ENCODE measurements at places on chromosomes 12 and 14.

GRCh38 chr12:92208613-92209121, 63.0 kb upstream of the BTG1 start:
- DNase-seq: no peak

GRCh38 chr12:43733687-43734086, 24.9 kb downstream of the PUS7L start:
- no peak for DNase-seq

DNA sequence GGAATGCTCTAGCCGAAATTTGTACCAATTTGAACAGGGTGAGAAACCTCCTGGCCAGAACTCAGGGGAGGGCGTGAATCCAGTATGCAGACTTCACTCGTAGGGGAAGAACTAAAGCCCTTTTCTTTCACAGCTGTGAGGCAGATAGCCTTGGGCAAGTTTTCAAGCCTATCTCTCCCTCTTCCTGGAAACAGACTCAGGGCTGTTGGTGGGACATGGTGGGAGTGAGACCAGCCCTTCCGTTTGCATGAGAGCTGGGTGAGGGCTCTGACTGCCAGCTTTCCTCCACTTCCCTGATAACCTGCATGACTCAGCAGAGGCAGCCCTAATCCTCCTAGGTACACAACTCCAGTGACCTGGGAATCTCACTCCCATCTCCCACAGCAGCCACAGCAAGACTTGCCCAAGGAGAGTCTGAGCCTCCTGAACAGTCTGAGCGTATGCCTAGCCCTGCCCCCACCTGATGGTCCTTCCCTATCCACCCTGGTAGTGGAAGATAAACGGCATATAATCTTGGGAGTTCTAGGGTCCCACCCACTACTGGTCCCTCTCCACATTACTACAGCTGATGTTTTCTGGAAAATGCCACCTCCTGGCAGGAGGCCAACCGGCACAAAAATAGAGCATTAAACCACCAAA, 170.1 kb upstream of the AMIGO2 start:
- no peak for DNase-seq

DNA sequence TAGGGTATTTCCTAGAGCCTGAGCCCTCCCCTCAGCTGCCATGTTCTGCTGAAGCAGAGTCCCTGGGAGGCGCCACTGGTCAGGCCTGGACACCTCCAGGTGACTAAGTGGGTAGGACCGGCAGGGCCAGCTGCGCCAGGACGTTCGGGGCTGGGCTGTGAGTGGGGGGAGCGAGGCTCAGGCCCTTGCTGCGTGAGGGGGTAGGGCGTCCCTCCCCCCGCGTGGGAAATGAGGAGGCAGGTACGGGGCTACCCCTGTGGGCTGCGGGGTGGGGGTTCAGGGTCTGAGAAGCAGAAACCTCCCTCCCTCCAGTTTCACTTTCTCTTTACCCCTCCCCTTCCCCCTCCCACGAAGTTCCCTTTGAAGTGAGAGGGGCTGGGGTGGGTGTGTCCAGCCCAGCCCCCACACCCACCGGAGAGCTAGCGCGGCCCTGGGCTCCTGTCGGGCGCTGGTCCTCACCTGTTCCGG, 22.1 kb upstream of the KIF26A start:
- peak; percentile 1 for DNase-seq

GRCh38 chr14:60723907-60724618, at the start of gene SIX4:
SIX4 (minus strand) TSS chr14:60724351; CDS start chr14:60724074, 277 bp downstream.
- peak; percentile 4 for DNase-seq

- DNase-seq: no peak
These were observed 89.0 kb upstream of the SFSWAP start for GRCh38 chr12:131621701-131622421.

DNA sequence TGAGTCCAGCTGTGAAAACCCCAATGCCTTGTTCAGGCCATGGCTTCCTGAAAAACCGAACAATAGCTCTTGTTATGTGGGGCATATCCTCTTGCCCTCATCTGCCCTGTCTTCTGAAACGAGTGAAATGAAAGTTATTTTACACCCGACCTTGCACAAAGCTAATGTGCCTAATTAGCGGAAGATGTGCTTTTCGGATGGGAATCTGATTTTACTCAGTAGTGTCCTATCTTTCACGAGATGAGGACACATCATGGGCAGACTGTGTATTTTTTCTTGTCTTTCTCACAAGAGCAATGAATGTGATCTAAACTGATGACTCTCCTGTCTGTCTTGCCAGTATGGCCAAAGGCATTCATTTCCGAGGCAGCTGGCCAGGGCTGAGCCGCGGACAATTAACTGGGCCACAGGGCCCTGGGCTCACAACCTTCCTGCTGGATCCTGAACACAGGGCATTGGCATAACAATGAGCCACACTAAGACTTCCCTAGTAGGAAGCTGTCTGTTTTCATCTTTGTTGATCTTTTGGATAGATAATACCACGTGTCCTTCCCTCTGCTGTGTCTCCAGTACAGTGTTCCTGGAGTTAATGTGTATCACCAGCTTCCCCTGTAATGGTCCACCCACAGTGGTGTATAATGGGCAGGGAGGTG, 86.0 kb upstream of the HIF1A start:
- DNase-seq: no peak

DNA sequence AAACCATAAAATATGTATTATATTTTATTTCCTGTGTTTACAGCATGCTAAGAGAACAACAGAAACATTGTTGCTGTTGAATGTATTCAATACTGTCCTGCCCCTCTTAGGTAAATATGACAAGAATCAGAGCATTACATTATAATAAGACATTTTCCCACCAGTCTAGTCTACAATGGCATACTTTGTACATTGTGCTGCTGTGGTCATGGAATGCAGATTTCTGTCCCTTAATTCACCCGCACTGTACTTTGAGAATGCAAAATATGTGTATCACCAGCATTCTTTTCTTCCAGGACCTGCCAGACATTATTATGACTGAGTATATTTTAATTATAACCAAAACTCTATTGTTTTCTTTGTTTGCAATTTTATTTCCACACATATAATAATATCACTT, 16.5 kb upstream of the OR10AD1 start:
- DNase-seq: no peak

DNA sequence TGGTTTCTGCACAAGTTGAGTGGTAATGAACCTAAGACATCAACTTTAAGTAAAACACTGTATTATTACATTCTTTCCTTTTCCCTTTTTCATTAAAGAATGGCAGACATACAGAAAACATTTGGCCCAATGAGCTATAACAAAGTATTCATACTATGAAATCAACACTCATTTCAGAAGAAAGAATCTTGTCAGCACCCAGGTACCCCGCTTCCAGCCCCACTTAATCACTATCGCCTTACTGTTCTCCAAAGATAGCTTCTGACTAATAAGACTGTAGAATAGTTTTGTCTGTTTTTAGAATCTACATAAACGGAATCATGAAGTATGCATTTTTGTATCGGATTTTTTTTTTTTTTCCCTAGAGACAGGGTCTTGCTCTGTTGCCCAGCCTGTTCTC, 9.5 kb downstream of the CNTN1 start:
- no peak for DNase-seq

DNA sequence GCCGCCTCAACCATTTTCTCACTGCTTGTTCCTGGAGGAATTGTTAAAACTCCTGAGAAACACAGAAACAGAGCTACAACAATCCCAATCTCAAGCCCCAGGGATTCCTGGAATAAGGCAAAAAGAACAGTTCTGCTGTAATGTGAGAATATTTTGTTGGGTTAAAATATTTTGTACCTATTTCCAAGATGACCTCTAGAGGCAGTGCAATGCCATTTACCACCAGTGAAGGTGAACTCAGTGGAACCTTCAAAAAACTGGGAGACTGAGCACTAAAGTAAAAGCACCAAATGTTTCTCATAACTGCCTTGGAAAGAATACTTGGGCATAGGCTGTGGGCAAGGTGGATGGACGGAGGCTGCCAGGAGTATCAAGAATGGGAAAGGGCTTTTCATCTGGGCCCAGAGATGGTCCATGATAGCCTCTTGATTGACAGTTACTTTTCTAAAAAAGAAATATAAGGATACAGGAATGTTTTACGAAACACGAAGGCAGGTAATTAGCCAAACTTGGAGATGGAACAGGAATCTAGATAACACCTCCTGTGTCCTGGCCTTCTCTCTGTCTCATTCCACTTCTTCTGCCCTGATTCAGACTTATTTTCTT, 334.0 kb upstream of the FLRT2 start:
- DNase-seq: no peak

- DNase-seq: no peak
These were observed 78.2 kb downstream of the PHLDA1 start for GRCh38 chr12:75953312-75953906.

DNA sequence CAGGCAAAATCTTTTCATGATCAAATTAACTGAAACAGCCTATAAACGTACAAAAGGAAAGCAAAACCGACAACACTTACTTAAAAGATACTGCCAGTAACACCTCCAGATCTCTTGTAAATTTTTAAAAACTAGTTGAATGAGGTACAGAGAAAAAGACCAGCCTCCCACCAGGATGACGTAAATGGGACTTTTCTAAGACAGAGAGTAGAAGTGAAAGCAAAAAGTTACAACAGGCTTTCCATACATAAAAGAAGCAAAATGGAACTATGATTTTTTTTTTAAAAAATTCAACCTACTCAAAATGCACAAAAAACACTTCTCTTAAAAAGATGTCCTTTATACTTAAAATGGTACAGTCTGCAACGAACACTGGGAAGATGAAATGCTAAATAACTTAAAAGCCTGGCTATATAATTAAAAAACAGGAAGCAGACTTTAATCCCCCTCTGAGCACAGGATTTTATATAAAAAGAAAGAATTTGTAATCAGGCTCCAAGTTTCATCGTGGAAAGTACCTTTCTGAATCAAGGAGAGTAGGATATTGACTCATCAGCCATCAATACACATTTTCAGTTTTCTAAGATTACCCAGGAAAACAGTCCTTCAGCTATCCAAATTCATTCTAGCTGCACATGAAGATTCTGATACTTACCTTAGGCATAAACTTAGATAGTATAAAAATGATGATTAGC, 14.2 kb upstream of the MYO1A start:
- DNase-seq: peak; percentile 25

DNA sequence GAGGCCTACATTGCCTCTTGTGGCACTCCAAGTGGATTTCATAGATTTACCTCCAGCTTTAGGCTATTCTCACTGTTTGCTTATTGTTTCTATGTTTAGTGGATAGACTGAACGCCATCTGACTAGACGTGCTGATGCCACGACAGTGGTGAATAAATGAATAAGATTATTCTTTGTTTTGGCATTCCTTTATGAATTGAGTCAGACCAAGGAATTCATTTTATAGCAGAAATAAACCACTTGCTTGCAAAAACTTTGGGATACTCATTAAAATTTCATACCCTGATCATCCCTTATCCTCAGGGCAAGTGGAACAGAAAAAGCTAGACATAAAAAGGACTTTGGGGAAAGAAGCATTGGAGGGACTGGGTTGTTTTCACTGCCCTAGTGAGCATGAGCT, 71.7 kb upstream of the FERMT2 start:
- no peak for DNase-seq

DNA sequence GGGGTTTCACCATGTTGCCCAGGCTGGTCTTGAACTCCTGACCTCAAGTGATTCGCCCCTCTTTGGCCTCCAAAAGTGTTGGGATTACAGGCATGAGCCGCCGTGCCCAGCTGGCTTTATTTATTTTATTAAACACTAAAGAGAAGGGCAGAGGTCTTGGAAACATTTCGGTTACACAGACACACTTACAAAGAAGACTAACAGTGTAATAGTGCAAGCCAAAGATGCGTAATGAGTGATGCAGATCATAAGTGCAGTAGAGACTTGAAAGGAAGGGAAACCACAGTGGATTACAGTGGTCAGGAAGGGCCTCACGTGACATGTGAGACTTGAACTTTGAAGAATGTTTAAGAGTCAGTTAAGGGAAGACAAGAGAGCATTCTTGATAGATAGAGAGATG, 33.9 kb upstream of the CDK17 start:
- DNase-seq: peak; percentile 38

- no peak for DNase-seq
These were observed 186.9 kb upstream of the FLRT2 start for GRCh38 chr14:85342858-85343607.

- no peak for DNase-seq
These were observed 308.2 kb downstream of the ATP23 start for GRCh38 chr12:58249610-58250009.

DNA sequence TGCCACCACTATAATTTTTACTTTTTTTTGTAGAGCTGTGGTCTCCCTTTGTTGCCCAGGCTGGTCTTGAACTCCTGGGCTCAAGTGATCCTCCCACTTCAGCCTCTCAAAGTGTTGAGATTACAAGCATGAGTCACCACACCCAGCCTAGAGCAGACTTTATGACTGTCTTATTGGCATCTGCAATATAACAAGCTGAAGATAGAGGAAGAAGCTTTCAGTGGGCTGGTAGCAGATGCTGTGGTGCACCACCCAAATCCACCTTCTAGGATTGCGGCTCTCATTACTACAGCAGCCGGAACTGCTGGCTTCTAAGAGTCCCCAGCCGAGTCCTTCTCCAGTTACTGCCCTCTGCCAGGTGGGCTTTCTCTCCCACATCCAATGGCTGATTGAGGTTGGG, 7.6 kb upstream of the STK38L start:
- no peak for DNase-seq

GRCh38 chr12:38159591-38160317, 156.8 kb upstream of the ALG10B start:
- no peak for DNase-seq

DNA sequence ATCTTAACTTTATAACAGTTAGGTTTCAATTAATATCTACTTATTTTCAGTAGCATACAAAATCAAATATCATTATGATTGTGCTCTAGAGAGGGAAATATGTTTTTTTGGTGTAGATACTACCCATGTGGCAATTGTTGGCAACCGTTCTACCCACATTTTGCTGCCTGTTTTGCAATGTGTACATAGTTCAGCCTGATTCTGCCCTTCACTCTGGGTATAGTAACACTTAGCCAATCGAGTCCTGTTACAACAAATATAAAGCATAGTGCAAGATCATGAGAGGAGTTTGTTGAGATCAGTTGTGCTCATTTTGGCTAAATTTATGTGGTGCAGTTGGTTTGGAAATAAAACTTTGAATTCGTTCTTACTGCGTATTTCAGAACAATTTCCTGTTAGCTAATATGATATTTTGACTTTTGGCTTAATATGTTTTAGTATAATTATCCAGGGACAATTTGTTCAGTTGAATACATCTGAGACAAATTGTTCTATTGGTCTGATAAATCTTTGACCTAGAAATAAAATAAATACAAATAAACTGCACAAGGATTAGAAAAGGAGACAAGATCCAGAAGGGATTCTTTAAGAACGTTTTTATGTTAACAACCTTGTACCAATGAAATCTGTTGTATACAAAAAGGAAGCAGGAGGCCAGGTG, 76.9 kb downstream of the ATF7IP start:
- DNase-seq: no peak

DNA sequence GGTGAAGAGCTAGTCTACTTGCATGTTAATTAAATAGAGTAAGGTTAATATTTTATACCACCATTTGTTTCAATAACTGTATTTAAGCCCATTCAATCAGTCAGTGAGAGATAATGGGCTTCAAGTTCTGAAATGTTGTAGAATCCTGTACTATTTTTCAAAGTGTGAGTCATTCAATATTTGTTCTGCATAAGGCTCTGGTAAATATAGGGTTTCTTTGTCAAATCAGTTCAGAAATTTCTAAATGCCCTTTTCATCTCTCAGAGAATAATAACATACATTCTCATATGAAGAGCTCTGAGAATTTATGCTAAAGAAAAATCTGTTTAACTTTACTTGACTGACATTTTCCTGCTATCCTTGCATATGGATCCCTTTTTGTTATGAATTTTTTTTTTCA, 493.3 kb downstream of the TMTC2 start:
- no peak for DNase-seq
